Esophagus mucosa (tissue), 1 donor: ENCODE measurements at places on chromosomes 11 and 22.

- peak; percentile 38 for ATAC-seq
These were observed 30.0 kb upstream of the CABP7 start for GRCh38 chr22:29689880-29690213.

- no peak for ATAC-seq
These were observed 68.8 kb downstream of the CD44 start for GRCh38 chr11:35207471-35208403.

DNA sequence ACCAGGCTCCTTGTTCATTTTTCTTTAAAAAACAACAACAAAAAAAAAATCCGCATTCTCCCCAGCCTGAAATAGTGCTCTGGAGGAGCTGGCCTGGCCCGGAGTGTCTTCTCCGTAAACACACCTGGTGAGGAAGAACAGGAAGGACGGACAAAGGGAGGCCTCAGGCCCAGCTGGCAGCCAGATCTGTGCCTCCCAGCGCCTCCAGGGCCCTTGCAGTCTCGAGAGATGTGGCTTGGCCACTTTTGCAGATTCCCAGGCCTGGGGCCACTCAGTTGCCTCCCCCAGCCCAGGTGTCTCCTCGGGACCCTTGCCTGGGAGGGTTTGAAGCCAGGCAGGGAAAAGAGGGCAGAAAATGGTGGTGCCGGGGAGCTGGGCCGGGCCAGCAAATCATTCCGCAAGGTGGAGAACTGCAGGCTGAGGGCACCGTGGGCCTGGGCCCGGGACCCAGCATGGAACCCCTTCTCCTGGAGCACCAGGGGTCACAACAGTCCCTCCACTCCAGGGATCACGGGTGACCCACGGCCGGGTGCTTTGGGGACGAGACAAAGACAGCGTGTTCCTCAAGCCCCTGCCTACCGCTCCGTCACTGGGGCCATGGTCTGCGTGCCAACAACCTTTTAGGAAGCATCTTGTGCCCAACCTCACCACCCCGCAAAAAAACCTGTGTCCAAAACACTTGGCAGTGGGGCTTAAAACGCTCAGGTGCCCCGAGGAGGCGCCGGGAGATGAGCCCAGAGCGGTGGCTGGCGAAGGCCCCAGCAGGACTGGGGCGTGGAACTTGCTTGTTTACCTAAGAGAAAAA lies 67.1 kb upstream of the WNT7B start:
- peak; percentile 46 for ATAC-seq

- no peak for ATAC-seq
These were observed 2.2 kb downstream of the RPL3 start for GRCh38 chr22:39317084-39317774.

DNA sequence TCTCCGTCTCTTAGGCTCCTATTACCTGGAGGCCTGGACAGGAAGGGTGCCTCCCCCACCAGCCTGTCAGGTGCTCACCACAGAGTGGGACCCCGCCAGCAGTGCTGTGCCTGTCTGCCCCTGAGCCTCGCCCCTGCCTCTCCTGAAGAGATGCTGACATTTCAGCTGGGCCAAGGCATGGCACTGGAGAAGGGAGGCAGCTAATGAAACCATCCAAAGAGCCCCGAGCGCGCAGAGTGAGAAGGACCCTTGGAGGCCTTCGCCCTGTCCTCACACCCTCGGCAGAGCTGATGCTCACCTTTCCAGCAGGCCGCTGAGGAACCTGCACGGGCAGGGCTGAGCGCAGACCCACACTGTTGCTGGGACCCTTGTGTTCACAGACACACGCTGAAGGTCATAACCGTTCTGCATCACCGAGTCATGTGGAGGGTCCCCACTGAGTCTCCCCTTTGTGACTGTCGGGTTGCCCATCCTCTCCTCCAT lies 2.1 kb upstream of the LRFN4 start:
- no peak for ATAC-seq

DNA sequence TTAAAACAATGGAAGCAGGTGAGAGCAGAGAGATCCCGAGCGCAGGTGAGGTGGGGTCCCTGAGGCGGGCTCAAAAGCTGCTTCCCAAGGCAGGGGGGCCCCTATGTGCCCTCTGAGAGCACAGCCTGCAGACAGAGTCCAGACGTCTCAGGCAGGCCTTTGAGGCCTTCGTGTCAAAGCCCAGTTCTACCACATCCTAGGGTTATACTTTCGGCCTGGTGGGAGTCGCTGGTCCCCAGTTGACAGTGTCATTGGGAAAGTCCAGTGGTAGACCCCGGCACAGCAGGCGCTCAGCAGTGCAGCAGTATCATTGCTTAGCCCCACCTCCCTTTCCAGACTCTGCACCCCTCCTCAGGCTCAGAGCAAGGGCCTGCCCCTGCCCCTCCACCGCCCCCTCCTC lies 9.1 kb downstream of the LINC01488 start:
- no peak for ATAC-seq

DNA sequence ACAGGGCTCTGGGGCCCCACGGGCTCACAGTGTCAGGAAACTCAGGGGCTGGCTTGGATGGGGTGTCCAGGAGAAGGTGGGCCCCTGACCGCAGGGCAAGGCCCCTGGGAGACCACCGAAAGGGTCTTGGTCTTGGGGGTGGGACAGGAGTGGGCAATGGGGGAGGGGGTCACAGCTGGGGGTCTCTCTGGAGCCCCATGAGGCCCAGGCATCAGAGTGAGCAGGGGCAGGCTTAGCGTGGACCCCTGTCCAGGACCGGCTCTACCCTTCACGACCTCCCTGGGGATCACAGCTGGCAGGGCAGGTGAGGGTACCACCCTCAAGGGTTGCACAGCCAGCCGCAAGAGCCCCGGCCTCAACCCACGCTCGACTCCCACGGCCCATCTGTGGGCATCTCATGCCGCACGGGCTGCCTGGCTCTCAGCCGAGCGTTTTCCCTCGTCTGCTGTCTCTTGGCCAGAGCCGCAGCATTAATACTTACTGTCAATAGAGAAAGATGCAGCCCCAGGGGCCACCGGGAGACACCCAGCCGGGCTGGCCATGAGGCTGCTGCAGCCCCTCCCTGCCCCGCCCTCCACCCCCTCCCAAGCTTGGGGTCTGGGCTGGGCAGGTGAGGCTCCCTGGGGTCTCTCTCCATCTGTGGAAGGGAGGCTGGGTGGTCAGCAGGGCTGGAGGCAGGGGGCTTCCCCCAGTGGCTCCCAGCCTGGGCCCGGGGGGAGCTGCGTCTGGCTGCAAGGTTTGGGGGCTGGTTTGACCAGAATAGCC lies 662 bp downstream of the MUC5B start:
- no peak for ATAC-seq

DNA sequence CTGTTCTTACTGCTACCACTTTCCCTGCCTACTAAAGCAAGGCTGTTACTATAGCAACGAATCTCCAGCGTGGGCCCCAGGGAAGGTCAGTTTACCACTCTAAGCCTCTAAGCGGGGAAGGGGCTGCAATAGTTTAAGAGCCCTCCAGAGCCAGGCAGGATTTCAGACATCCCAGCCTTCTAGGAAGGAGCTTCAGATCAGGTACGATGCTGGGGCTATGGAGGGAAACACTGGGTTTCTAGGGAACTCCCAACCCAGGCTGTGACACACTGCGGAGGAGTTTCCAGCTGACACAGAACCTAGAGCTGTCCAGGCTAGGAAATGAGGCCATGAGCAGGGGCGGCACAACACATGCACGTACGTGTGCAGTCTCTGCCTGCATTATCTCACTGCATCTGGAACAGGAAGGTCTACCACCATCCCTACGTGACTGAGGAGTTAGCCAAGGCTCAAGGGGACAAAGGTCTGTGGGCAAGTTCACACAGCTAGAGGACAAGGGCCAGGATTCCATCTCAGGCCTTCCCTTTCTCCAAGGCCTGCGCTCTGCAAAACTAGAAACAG lies 20.4 kb downstream of the HPS4 start:
- ATAC-seq, result no peak

DNA sequence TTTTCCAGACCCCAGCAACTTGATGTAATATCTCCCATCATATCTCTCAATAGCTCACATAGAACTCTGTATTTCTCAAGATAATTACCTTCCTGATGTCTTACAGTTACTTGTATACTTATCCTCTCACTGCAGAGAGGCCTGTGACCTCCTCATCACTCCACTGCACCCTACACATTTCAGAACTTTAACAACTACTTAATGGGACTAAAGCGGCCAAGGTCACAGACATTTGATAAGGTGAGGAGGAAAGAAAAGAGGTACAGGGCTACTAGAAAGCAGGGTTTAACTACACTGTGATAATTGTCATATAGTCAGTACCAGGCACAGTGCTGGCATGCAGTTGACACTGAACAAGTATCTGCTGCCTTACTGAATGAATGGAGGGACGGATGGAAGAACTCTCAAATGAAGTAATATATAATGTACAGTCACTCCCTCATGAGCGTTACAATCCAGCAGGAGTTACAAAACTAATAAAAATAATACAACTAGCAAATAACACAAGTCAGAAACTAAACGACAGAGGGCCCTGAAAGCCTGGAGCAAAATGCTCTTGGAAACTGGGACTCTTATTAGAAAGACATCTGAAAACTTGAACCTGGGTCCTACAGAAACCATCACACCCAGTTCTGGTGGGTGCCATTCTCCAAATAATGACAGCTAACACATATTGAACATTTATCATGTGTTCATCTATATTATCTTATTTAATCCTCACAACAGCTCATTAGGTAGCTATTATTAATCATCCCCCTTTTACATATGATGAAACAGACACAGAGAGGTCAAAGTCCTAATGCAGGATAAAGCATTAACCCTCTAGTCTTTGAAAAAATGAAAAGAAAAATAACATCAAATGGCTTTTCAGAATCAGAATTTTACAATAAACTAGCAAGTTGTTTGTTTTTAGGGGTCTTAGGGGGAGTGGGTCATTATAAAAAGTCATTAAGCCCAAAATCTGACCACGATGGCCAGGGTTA lies 14.3 kb downstream of the PI4KA start:
- no peak for ATAC-seq

DNA sequence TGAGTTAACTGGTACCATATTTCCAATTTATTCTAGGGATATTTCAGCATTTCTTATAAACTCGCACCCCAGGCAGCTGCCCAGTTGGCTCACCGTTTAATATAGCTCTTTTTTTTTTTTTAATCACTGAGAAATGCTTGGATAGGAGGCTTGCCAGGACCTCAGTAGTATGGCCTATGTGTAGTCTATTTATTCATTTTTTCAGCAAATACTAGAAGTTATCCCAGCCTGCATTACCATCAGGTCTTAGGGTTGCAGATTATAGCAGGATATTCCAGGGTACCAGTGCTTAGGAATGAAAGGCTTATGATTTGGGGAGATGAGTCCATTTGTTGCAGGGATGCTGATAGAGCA lies 26.6 kb downstream of the PARVA start:
- no peak for ATAC-seq

- no peak for ATAC-seq
These were observed 12.6 kb upstream of the SERPINH1 start for GRCh38 chr11:75549370-75549958.

DNA sequence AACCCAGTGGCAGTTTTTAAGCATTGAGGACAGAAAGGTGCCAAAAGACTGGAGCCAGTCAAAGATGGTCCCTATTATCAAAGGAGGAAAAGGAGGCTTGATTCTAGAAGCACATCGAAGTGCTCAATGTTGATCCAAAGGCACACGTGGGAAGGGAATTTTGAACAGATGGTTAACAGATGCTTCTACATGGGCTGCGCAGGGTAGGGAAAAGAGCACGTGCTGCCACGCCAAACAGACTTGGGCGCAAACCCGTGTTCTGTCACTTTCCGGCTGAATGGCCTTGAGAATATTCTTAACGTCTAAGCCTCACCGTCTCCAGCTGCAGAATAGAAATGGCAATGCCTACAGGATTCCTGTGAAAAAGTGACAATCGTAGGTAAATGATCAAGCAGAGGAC lies 217.9 kb upstream of the MTNR1B start:
- no peak for ATAC-seq

DNA sequence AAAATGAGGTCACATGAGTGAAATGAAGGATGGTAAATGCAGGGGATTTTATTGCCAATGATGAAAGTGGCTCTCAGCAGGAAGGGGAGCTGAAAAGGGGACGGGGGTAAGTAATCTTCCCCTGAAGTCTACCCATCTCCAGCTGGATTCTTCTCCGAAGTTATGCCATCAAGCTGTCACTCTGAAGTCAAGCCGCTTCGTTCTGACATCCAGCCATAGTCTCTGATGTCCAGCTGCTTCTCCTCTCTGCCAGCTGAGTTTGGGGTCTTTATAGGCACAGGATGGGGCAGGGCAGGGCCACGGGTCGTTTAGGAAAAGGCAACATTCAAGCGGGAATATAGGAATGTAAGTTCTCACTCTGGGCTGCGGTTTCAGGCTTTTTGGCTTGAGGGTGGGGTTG lies 181.9 kb upstream of the ANO3 start:
- ATAC-seq, result no peak

DNA sequence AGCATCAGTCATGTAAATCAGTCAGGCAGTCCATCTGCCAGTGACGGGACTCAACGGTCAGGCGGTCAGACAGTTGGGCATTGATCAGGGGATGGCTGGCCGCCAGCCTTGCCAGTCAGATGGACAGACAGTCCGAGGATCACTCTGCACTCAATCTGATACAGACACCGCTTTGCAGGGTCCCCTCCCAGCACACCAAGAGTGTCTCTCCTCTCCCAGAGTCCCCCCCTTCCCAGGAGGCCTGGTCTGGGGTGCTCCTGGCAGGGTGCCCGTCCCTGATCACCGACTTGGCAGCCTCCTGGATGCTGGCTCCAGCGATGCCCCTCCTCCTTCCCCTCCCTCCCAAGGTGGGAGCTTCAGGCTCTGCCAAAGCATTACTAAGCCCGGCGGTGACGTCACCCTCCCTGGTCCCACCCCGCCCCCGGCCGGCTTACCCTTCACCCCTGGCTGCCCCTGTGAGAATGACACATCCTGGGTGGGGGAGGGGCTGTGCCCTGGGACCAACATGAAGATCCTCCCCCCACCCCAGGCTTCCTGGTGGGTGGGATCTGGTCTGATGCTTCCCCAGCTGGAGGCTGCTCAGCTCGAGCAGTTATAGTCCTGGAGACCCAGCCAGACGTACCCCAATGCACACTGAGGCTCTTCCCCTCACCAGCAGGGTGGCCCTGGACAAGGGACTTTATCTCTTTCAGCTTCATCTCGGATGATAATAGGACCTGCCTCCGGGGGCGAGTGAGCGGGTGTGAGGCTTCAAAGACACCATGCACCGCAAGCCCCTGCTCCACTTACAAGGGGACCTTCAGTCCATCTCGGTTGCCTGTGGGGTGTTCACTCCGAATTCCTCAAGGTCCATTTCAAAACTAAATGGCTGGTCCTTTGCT lies 69.2 kb downstream of the CD82 start:
- peak; percentile 69 for ATAC-seq

- ATAC-seq, result peak; percentile 75
These were observed 304.3 kb upstream of the NCAM1 start for GRCh38 chr11:112656772-112657428.

DNA sequence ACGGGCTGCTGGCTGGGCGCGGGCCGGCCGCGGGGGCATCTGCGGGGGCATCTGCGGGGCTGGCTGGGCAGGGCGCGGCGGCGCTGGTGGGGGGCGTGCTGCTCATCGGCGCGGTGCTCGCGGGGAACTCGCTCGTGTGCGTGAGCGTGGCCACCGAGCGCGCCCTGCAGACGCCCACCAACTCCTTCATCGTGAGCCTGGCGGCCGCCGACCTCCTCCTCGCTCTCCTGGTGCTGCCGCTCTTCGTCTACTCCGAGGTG lies 194 bp downstream of the DRD4 start:
- ATAC-seq, result no peak

GRCh38 chr11:88353835-88354496 lies 16.4 kb upstream of the CTSC start:
- no peak for ATAC-seq
